ENCODE measurements at places on chromosomes 3 and 15.

DNA sequence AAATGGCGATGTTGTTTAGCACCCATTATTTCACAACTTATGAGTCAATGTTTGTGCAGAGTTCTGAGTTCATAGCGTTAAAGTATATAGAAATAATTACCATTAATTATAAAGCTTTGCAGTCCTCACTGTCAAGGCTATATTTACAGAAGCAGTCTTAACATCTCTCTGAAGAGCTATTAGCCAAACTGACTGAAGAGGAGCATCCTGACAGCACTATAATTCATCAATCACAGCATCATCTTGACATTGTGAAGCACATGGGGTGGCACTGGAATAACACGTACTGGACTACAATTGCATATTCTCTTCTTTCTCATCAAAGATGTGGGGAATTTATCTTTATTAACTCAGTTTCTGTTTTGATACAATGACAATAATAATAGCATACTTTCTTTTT, 260.6 kb upstream of the MME start:
- DNase-seq = no peak

DNA sequence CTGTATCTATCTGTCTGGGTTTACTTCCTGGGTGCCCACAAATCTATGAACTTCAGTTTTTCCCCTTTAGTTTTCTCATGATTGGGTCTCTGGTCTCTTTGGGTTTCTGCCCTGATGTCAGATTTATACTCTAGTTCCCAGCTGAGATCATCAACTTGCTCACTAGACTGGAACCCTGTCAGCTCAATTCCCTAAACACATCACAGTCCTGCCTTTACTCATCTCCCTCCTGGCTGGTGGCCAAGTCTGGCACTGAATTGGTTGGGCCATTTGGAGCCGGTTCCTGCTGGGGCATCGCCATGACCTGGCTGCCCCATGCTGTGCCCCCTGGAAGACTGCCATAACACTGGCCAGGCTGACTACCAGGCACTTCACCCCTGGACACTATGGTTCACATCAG, 345.3 kb downstream of the CHST2 start:
- no peak for DNase-seq

DNA sequence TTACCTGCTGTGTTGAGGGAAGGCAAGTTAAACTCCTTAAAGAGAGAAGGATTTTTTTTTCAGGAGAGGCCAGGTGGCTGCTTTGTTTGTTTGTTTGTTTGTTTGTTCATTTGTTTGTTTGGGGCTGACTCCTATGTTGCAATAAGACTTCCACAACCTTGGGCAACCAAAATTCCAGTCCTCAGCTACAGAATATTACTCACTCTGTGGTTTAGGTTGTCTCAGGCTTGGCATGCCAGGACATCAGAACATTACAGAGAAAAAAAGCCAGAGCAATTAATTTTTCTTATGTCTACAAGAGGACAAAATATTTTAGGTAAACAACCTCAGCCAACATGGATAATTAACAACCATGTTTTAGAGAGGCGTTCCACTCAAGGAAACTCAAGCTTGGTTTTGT, 156.7 kb upstream of the ATP11B start:
- no peak for DNase-seq

GRCh38 chr3:153138276-153139210, 23.5 kb upstream of the RAP2B start:
- DNase-seq = peak; percentile 25

GRCh38 chr3:128486681-128487537, 6.1 kb downstream of the GATA2 start:
- DNase-seq = peak; percentile 64

- no peak for DNase-seq
Observed at GRCh38 chr3:64209866-64210621, 15.2 kb downstream of the PRICKLE2 start.

Data from GM23338 (cell line).